Activated T-cell treated with anti-CD3 and anti-CD28 coated beads for 48 hours (primary cell): ENCODE measurements at places on chromosomes 6 and 20.

DNA sequence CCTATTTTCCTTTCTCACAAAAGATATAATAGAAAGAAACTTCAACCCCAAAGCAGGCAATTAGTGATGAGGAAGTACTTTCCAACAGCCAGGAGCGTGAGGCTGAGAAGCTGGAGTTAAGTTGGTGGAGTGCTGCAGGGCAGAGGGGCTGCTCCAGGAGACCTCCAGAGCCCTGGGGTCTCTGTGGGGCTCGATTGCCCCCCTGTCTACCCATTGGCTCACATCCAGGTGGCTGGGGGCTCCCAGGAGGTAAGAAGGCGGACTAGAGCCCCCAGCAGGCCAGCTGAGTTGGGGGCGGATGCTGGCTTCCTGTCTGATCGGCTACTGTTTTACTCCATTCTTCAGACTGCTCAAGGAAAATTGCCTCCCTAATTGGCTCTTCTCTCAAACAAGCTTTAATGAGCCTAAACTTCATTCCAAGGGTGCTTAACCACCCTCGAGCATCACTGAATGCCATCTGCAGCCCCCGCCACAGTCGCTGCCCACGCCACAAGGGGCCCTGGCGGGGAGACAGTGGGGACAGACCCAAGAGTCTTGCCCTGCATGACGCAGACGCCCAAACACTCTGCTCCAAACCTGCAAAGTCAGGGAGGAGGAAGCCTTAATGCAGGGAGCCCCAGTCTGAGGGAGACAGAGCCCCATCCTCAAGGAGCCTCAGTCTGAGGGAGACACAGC, 78.6 kb downstream of the MDGA1 start:
- DNase-seq = no peak

DNA sequence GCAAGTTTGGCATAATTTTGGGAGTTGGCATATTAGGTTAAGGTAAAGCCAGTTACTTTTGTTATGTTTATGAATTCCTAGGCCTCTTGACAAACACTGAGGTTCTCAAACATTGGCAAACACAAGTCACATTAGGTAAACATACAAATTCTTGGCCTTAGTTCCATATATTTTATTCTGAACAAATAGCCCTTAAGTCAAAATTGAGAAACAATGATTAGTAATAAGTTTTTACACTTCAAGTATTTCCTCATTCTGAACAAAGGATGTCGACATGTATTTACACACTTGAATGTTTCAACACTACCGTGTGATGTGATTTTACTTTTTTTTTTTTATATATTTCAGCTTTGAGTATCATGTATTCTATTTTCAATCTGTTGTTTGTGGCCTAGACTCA, 3.8 kb upstream of the ECHDC1 start:
- no peak for DNase-seq

DNA sequence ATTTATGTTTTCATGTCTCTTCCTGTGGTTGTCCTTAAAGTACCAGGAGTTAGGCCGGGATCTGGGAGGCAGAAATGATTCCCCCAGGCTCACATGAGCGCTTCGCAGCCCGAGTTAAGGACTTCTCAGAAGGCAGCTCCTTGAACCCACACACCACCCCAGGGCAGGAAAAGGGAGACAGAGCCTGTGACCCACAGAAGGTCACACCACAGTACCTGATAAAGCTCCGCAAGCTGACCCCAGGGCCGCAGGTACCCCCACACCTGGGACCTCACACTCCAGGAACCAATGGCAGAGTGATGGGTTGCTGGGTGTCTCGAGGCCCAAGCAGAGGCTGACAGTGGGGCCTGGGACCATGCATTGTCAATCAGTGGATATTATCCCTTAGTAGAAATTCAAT, 207.6 kb downstream of the CDH4 start:
- DNase-seq = no peak

DNA sequence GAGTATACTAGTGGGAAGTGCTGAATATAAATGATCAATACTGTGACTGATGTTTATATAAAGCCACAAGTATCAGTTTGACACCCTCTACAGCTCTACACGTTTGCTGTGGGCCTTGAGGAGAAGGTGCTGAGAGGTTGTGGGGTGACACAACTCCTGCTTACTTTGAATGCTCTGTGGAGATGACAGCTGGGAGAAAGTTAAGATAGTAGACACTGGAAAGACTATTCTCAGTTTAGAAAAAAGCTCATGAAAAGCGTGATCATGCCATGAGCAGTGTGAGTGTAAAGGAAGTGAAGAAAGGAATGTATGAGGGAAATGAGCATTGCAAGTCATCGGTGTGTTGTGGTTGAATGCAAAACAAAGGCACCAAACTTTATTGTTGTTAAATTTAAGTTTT, 215.8 kb downstream of the UTRN start:
- no peak for DNase-seq

- DNase-seq = no peak
Observed at GRCh38 chr6:44667668-44668390, 280.3 kb downstream of the CDC5L start.

GRCh38 chr20:12808006-12808567, 200.7 kb upstream of the SPTLC3 start:
- no peak for DNase-seq

- DNase-seq = no peak
Observed at GRCh38 chr6:85460154-85460920, 10.5 kb downstream of the NT5E start.

GRCh38 chr6:142075516-142076101, 57.1 kb upstream of the GJE1 start:
- DNase-seq = no peak

GRCh38 chr6:56663344-56663743, 20.7 kb upstream of the DST start:
- no peak for DNase-seq

GRCh38 chr20:40610730-40611129, 78.3 kb downstream of the MAFB start:
- no peak for DNase-seq

GRCh38 chr20:5862703-5863039, 87.7 kb downstream of the TRMT6 start:
- no peak for DNase-seq

DNA sequence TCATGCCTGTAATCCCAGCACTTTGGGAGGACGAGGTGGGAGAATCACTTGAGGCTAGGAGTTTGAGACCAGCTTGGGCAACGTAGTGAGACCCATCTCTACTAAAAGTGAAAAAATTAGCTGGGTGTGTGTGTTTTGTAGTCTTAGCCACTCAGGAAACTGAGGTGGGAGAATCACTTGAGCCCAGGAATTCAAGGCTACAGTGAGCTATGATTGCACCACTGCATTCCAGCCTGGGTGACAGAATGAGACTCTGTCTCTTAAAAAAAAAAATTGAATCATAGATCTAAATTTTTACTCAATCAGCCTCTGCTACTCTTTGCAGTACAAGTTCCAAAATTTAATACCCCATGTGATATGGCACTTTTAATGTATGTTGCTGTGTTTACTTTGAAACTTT, 121.6 kb downstream of the ARMC2 start:
- DNase-seq = no peak

- no peak for DNase-seq
Observed at GRCh38 chr6:156984178-156984738, 207.1 kb downstream of the ARID1B start.

DNA sequence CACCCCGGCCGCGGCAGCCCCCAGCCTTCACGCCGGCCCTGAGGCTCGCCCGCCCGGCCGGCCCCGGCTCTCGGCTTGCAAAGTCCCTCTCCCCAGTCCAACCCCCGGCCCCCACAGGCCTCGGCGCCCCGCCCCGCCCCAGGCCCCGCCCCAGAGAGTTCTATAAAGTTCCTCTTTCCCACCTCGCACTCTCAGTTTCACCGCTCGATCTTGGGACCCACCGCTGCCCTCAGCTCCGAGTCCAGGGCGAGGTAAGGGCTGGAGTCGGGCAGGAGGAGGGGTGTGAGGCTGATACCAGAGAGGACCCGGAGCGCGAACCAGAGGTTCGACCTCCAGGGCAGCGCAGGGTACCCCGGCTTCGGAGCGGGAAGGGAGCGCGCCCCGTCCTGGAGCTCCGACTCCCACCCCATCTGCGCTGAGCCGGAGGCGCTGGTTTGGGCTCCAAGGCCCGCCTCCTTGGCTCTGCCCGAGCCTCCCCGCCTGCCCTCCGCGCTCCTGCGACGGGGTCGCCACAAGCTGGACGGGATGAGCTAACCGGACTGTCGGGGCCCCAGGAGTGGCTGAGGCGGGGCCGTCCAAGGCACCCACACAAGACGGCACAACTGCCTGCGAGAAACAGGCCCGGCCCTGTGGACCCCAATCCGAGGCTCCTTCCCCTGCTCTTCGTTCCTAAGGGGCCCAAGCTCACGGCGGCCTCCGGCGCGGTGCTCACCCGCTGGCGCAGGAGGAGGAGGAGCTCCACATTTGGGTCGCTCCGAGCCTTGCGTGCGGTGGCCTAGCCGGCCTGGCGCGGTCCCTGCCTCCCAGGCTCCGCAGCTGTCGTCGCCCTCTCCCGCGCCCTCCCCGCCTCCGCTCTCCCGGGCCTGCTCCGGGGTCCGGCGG, at the start of gene IRF4:
Gene IRF4 (plus strand): TSS at position 194 of the 882 bp plus-strand sequence. CDS start 1,401 bp downstream, outside the sequence.
- peak; percentile 69 for DNase-seq

- no peak for DNase-seq
Observed at GRCh38 chr6:11066505-11067347, 22.6 kb upstream of the ELOVL2 start.

GRCh38 chr6:121436960-121437850, 1.8 kb downstream of the GJA1 start:
- DNase-seq = no peak

DNA sequence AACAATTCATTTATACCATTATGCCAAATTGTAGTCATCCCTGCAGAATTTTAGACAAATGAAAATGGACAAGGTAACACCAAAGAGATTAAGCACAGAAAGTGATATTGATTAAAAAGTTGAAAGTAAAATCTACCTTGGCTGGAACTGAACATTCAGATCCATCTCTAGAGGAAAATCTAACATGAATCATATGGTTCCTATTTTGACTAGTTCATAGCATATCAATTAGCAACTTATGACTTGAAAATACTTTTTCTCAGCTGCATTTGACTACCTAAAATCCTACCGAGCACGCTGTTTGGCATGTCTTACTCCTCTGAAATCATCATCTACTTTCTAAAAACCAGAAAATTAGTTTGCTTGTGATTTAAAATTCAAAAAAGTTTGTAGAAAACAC, 22.6 kb downstream of the PSMB9 start:
- DNase-seq = no peak

GRCh38 chr6:6085928-6086668, 79.4 kb upstream of the NRN1 start:
- DNase-seq = no peak

- DNase-seq = no peak
Observed at GRCh38 chr20:38294076-38294591, 9.8 kb upstream of the BPI start.
